ENCODE measurements at places on chromosomes 6 and 20. TPM values are rescaled to one million over a fixed set of nuclear protein-coding genes. Genes with fewer than 3 reads are reported as not detected.

BFSP1 gene
- 0.98 TPM for total RNA-seq

CRISP2 gene
- total RNA-seq, result not detected

PBOV1 gene
- not detected for total RNA-seq

CLDN20 gene
- 2.2 TPM for total RNA-seq

DLL1 gene
- 15.4 TPM for total RNA-seq

RNF182 gene
- 0.49 TPM for total RNA-seq

SLC17A3 gene
- not detected for total RNA-seq

RFX6 gene
- total RNA-seq, result not detected

KCNK15 gene
- 3.2 TPM for total RNA-seq

PTP4A1 gene
- 39.1 TPM for total RNA-seq

BIRC7 gene
- total RNA-seq, result 26.0 TPM

RIPOR3 gene
- 26.3 TPM for total RNA-seq

HLA-DQB1 gene
- 25.5 TPM for total RNA-seq

FLRT3 gene
- total RNA-seq, result 29.3 TPM

TRIM38 gene
- total RNA-seq, result 15.6 TPM

STXBP5 gene
- total RNA-seq, result 26.2 TPM

PHACTR1 gene
- total RNA-seq, result 7.9 TPM
